ENCODE measurements at places on chromosomes 5 and 9. TPM values are rescaled to one million over a fixed set of nuclear protein-coding genes. Genes with fewer than 3 reads are reported as not detected.

Gene IFNK
- not detected for total RNA-seq

Gene FBP2
- total RNA-seq = 0.62 TPM

Gene DNAH5
- 0.34 TPM for total RNA-seq

Gene HSD17B3
- 1.4 TPM for total RNA-seq

DNA sequence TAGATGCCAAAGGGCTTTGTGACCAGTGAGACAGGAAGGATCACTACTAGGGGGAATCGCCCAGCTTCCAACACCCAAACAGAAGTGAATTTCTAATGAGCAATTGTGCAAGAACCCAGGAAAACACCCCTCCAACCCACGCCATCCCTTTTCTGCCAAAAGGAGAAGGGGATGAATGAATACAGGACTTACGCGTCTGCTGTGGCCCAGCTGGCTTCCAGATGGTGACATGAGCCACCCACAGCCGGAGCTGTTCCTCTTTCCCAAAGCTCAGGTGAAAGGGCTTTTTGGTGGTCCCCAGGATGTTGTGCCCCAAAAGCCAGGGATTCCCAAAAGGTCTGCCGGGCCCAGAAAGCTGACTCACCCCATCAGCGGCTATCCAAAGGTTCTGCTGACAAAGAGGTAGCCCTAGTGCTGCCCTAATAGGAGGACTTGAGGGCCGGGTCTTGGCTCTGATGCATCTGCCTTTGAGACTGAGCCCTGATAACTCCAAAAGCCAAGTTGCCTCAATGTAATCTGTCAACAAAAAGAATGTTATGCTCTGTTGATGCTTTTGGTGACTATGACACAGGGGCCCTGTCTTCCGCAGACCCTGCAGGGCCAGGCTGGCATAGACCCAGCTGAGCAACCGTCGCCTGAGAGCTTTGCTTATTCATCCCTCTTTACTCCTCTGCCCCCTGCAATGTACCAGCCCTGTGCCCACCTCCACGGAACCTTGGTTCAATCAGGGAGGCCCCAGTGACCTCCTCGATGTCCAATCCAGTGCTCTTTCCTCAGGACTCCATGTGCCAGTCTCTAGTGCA is 14.5 kb downstream of the GSN start:
- DNase-seq = peak; percentile 75

DNA sequence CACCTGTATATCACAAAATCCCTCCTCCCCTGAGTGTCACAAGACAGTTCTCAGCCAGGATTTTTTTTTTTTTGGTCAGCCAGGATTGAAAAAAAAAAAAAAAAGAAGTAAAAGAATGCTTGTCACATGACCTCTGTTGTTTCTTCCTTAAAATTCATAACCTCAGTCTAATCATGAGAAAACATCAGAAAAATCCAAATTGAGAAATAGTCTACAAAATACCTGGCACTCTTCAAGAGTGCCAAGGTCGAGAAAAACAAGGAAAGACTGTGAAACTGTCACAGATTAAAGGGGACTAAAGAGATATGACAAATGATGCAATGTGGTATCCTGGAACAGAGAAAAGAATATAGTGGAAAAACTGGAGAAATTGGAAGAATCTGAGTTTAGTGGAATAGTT is 58.5 kb upstream of the SUB1 start:
- DNase-seq = no peak

GRCh38 chr9:3525096-3525835 is 535 bp downstream of the RFX3 start:
- no peak for DNase-seq

DNA sequence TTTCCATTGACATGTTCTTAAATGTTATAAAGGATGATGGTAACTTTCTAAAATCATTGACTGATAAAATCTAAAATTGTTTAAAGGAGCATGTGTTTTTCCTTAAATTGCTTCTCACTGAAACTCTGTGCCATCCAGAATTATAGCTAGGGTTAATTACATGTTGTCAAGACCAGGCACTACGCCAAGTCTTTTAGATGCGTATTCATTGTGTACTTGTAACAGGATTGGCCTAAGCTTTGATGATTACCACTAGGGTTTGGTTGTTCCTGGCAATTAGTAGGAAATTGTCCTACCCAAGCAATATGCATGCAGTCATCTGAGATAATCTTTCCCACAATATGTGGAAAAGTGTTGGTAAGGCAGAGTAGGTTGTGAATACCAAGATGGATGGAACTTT is 43.8 kb downstream of the PRKACG start:
- no peak for DNase-seq
